ENCODE measurements at places on chromosomes 7 and 10. TPM values are rescaled to one million over a fixed set of nuclear protein-coding genes. Genes with fewer than 3 reads are reported as not detected.

- H3K4me3 ChIP-seq: peak overlapping the region; percentile 35
- H3K36me3 ChIP-seq: peaks cover 4% of the 10 kb centered on the region
- peaks cover 64% of the 10 kb centered on the region for H3K4me1 ChIP-seq
- H3K27me3 ChIP-seq: no peaks in the 10 kb centered on the region
These were observed 21.0 kb downstream of the KLF6 start for GRCh38 chr10:3763852-3764625.

Gene CASP7
- 17.5 TPM for total RNA-seq

DNA sequence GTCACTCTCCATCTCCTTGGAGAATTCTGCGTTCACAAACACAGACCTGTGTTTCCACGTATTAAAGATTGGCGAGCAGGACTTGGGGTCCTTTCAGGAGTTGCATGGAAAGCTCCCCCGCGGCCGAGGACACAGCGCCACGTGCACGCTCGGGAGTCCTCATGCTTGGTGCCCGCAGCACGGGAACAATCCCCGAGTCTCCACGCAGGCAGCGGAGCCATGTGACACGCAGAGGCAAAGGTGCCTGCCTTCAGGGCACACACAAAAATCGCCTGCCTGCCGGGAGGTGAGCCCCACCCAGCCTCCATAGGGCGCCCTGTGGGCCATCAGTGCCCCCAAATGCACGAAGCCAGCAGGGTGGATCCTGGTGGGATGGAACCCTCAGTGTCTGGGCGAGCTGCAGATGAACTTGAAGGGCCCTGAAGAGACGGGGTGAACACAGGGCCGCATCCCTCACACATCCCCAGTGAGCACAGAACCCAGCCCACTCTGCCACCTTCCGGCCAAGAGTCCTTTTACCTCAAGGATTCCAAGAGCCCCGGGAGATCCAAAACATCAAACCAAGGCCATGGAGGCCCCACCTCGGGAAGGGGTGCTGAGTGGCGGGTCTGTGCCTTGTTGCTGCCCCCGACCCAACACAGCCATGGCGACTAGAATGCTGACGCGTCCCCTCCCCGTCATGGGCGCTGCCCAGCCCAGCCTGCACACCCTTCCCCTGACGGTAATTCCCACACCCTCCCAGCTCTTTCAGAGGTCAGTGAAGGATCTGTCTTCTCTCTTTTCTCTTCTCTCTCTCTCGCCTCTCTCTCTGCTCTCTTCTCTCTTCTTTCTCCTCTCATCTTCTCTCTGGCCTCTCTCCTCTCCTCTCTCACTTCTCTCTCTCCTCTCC lies 55.9 kb downstream of the CFAP46 start:
- no peak overlapping the region for H3K4me3 ChIP-seq
- peaks cover 34% of the 10 kb centered on the region for H3K27me3 ChIP-seq
- H3K36me3 ChIP-seq: no peaks in the 10 kb centered on the region
- peaks cover 9% of the 10 kb centered on the region for H3K4me1 ChIP-seq

Gene CTAGE6
- total RNA-seq: not detected

GRCh38 chr10:123621916-123622315 lies 44.2 kb upstream of the GPR26 start:
- no peaks in the 10 kb centered on the region for H3K27me3 ChIP-seq
- DNase-seq: peak; percentile 73
- H3K27ac ChIP-seq: peak overlapping the region; percentile 68
- peaks cover 1% of the 10 kb centered on the region for H3K36me3 ChIP-seq

DNA sequence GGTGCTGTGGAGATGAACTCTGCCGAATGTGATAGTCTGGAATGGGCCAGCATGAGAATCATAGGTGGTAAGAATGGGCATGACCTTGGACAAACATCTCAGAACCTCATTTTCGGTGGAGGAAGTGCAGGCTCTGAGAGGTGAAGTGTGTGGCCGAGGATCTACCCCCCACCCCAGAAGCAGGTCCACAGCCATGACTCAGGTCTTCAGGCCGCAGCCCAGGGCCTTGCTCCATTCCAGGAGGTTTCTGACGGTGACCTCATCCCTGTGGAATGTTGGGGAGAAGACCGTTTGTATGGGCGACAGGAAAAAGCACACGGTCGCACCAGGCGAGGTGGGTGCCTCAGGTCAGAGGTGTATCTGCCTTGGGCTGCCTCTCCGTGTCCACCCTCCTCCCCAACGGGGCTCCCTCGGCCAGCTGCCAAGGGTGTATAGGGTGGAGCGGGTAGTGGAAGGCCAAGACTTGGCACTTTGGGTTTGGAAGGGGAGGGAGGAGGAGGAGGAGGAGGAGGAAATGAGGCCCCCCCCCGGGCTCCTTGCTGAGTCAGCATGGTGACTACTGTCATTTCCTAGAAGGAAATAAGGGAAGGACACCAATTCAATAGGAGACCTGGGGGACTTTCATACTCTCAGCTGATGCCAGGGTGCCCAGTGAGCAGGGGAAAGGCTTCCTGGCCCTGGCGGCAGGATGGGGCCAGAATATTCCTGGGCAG lies 168.0 kb upstream of the RHEB start:
- H3K27me3 ChIP-seq: peaks cover 4% of the 10 kb centered on the region
- no peaks in the 10 kb centered on the region for H3K36me3 ChIP-seq
- H3K4me1 ChIP-seq: peaks cover 60% of the 10 kb centered on the region

DNA sequence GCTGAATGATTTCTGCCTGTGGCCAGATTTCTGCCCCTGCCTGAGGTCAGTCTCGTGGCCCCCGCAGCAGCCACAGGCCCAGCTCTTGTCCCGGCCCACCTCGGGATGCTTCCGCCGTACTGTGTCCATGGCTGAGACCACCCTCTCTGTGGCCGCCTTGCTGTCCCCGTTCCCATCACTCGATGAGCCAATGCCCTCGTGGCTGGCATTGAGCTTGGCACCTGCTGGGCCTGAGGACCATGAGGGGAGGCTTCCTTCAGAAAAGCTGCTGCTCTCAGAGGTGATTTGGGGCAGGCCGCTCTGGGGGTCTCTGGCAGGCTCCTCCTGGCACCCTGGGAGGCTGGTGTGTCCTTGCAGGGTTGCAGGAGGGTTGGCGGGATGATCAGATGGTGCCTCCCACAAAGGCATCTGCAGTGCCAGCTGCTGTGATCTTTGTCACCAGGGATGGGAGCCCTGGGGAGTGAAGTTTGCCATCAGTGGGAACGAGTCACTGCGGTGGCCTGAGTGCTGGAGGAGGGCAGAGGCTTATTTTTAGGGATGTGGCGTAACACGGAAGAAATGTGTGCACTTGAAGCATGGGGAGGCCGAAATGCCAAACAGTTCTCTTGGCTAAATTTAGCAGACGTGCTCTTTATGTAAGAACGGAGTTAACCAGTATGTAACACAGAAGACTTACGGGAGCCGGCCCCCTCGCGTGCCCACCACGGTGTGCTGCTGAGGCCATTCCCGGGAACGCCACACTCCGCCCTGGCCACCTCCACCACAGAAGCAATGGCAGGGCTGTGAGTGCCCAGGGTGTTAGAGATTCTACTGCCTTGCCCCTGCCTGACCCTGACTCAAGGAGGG lies 47.7 kb downstream of the VIPR2 start:
- H3K36me3 ChIP-seq: peaks cover 8% of the 10 kb centered on the region
- no peak overlapping the region for H3K4me3 ChIP-seq
- H3K4me1 ChIP-seq: no peaks in the 10 kb centered on the region
- no peaks in the 10 kb centered on the region for H3K27me3 ChIP-seq

Gene ICA1
- not detected for total RNA-seq

GRCh38 chr7:110564246-110564645 lies 526.7 kb upstream of the LRRN3 start:
- peaks cover 2% of the 10 kb centered on the region for H3K27me3 ChIP-seq
- DNase-seq: no peak
- H3K4me3 ChIP-seq: no peak overlapping the region
- H3K4me1 ChIP-seq: peaks cover 10% of the 10 kb centered on the region

DNA sequence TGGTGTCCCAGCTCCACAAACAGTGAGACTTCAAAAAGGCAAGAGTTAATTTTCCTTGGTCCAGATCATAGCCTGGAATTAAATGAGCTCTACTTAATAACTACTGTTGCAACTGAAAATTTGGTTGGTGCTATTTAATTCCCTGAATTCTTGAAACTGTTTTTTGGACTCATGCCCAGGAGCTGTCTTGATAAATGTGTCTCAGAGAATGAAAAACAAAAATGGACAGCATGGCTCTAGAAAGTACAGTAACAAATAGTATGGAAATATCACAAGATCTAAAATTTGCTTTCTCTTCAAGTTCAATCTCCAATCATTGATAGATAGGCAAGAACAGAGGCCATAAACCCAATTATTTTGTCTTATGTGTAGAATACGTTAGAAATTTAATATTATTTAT lies 42.5 kb downstream of the CCDC71L start:
- DNase-seq: peak; percentile 38
- H3K36me3 ChIP-seq: peaks cover 22% of the 10 kb centered on the region
- peaks cover 33% of the 10 kb centered on the region for H3K4me1 ChIP-seq
- no peak overlapping the region for H3K27ac ChIP-seq
- H3K4me3 ChIP-seq: no peak overlapping the region

Measured in HFFc6 (cell line).